Mesendoderm (in vitro differentiated cells): ENCODE measurements at places on chromosomes 5 and 9.

- DNase-seq = no peak
Observed at GRCh38 chr5:78621291-78621738, 27.3 kb downstream of the LHFPL2 start.

DNA sequence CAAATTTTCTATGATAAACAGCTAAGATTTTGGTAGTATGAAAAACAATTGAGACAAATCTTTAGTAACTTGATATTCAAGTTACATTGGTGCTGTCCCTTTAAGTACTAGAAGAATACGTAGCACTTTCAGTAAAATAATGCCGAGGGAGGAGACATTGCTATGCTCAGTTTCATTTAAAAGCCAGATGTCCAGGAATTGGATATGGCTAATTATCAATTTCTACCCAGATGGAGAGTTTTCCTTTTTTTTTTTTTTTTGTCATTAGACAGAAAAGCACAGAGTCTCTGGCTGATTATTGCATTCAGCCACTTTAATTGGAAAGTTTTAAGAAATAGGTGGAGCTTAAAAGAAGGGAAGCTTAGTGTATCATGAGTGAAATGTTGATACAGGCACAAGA is 40.4 kb upstream of the APC start:
- DNase-seq = no peak

DNA sequence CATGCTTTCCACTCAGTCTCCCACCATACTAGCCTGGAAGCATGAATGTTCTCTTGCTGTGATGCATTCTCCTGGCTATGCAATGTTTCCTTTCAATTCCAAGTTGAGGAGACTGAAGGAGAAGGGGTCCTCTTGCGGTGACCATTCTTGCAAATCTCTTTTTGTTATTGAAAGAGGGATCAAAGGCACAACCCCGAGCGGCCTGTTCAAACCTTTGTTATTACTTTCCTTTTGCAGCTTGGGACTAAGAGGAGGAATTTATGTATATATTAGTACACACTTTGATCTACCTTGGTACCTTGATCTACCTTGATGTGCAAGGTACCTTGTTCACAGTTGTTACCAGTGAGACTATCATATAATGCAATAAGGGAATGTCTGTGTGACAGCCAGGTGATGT is 147.3 kb downstream of the KCTD16 start:
- no peak for DNase-seq

DNA sequence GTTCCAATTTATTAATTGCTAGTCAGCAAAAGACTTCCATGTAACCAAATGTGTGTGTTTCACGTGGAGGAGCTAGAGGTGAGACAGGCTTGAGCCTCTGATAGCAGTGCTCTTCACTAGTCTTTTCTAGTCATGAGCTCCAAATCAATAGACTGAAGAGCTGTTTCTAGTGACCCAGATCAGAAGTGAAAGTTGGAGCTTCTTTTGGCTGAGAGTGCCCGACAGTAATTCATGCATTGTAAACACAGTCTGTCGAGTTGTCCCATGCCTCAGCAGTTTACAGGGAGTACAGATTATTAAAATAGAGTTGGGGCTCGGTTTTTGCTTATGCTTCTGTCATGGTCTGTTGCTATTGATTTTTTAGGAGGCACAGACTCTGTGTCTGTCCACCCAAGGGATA is 793.1 kb downstream of the DTWD2 start:
- no peak for DNase-seq

- peak; percentile 32 for DNase-seq
Observed at GRCh38 chr9:104885818-104886709, 41.9 kb downstream of the ABCA1 start.

GRCh38 chr9:117549444-117549843 is 134.6 kb upstream of the ASTN2 start:
- DNase-seq = no peak

- peak; percentile 47 for DNase-seq
Observed at GRCh38 chr9:90442723-90443122, 199.9 kb downstream of the DIRAS2 start.

DNA sequence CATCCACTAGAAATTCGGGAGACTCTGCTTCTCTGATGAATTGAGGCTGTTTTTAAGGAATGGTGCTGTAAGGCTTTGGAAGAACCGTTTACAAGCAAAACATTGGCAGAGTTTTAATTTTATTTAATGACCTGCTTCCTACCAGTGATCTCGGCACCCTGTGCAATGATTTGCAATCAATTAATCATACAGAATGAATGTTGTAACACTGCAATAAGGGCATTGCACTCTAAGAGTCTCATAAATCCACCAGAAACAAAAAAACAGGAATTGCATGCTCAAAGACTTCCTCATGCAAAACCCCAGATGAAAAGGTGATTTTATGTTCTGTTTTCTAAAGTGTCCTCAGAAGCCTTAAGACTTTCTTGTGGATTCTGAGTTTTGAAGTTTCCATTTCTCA is 295.7 kb downstream of the ARHGEF28 start:
- no peak for DNase-seq

GRCh38 chr5:158099571-158100105 is 240.7 kb upstream of the CLINT1 start:
- DNase-seq = no peak

DNA sequence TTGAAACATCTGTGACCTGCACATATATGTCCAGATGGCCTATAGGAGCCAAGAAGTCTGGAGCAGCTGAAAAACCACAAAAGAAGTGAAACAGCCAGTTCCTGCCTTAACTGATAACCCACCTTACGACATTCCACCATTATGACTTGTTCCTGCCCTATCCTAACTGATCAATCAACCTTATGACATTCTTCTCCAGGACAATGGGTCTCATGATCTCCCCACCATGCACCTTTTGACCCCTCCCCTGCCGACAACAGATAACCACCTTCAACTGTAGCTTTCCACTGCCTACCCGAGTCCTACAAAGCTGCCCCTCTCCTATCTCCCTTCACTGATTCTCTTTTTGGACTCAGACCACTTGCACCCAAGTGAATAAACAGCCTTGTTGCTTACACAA is 233.8 kb downstream of the CCDC171 start:
- DNase-seq = peak; percentile 69

GRCh38 chr9:136264441-136265405 is 19.1 kb upstream of the QSOX2 start:
- DNase-seq = no peak

DNA sequence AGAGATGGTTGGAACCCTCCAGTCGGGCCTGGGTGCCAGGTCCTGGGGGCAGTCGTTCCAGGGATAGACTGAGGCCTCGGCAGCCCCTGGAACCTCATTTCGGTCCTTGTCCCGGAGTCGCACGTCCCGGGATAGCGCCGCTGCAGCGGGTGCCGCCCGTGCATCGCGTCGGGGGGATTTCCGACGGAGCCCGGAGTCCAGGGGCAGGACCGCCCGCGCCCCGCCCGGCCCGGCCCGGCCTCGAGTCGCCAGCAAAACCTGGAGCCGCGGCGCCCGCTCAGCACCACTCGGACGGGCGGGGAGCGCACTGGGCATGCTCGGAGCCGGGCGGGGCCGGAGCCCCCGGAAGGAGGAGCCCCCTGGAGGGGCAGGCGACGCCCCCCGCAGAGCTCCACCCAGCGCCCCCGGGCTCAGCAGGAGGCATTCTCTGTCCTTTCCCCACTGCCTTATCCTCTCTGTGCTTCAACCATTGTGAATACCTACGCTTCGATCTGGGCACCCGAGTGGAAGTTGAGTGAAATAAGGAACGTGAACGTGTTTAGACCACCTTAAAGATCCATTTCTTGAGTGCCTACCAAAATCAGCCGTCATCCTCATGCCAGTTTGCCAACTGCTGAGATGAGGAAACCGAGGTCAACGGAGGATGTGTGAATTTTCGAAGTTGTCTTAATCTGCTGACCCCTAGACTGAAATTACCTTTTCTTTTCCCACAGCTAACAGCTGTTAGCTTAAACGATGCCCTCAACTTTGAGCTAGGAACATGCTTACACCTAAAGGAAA is 1.7 kb upstream of the PTPN3 start:
- DNase-seq = no peak

DNA sequence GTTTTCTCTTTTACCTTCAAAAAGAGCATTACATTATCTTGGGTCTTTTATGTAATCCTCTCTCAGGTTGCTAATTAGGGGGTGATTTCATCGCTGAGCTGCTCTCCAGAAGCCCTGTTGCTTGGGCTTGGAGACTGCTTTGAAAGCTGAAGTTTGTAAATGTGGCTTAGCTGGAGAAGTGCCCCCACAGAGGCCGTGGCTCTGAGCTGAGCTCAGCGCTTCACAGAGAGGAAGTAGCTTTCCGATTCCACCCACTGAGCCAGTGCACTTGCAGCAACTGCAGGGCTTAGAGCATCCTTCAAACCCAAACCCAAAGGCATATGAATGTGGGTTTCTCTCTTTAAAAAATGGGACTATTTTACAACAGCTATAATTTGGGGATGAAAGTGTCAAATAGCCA is 13.7 kb upstream of the NXNL2 start:
- DNase-seq = no peak

- peak; percentile 86 for DNase-seq
Observed at GRCh38 chr5:25006734-25007133, 362.0 kb upstream of the CDH10 start.

- DNase-seq = no peak
Observed at GRCh38 chr5:55286411-55286933, 21.0 kb downstream of the DHX29 start.

DNA sequence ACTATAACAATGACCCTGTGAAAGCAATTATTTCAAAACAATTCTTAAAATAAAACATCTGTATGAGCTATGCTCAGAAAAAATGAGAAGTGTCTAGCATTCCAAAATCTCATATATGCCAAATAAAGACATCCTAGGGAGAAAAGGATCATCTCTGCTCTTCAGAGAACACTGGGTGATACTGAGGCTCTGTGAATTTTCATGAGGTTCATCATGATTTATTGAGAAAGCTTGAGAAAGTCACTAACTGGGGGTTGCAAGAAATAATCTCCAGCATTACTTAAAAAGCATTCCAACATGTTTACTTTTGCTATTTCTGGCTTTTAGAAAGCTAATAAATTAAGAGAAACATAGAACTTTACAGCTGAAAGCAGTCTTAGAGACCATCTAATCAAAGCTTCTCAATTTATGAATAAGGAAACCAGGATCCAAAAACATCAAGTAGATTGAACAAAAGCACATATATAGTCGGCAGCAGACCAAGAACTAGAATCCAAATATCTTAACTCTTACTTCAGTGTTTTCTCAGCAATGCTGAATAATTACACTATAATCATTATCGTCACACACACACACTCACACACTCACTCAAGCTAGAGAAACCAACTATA is 372.8 kb downstream of the NR2F1-AS1 start:
- no peak for DNase-seq

DNA sequence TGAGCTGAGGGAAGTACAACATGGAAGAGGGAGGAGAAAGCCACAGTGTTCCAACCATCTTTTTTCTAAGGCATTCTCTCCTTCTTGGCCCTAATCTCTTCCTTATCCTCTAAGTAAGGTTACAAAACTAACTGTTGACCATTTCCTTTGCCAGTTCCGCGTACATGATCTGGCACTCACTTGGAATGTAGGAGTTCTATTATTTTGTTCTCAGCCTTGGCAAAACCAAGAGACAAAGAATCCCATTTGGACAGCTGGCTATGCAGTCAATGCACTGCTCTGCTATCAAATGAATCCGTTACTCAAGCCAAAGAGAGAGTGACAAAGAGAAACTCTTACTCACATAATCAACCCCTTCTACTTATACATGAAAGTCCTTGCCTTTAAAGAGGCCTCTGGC is 410.3 kb downstream of the DTWD2 start:
- DNase-seq = no peak

DNA sequence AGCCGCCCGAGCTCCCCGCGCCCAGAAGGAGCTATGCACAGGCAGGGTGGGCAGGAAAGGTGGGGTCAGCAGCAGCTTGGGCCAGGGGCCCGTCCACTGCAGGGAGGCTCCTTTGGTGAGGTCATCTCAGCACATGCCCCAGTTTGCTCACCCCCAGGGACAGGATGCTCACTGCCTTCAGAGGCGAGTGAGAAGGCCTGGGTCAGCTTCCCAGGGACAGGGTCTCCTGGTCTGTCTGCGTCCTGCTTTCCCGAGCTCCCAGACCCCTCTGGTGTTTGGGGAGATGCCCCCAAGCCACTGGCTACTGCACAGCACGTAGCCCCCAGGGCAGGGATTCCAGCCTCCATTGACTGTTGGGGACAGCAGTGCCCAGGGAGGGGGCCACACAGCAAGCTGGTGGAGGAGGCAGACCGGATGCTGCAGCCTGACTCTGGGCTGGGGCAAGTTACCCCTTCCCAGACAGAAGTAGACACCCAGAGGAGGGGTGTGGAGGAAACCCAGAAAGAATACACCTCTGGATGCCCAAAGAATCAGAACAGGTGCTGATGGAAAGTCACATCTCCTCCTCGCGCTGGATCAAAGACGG is 581 bp upstream of the SARDH start:
- DNase-seq = no peak

DNA sequence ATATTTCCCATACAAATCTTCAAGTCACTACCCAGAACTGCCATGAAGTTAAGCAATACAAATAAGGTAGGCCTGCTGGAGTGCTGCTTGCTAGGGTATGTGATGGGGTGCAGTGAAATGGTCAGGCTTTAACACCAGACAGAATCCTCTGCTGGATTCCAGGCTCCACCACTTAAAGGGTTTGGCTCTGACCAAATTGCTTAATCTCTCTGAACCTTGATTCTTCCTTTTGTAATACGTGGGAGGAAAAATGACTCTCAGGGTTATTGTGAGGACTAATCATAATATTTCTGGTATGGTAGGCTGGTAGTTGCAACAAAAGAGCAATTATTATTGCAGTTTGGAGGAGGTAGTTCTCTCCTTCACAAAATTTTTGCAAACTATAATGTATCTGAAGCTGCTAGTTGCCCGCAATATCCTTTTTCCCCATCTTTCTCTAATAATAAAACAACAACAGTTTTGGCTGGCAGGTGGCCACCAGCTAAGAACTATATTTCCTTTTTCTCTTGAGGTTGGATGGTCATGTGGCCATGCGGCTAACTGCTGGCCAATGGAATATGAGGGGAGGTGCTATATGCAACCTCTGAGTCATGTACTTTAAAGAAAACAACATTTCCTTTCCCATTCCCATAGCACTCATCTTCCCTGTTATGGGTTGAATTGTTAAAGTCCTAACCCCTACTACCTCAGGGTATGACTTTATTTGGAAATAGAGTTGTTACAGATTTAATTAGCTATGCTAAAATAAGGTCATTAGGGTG is 44.1 kb downstream of the CCL28 start:
- no peak for DNase-seq

DNA sequence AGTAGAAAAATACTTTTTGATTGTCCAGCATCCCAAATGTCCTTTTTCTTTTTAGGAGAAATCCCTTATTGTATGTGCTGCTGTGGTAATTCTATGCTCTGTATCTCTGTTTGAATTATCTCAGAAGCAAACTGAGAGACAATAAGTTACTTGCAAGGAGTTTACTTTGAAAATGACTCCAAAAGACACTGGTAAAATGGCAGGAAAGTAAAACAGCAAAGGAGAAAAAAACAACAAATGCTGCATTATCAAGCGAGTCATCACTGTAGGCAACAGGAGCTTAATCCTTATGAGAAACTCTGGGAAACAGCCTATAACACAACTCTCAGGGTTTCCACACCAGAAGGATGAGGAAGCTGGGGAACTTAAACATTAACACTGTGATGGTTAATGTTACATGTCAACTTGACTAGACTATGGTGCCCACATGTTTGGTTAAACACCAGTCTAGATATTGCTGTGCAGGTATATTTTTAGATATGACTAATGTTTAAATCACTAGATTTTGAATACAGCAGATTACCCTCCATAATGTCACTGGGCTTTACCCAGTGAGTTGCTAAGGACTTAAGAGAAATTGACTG is 92.6 kb upstream of the GAS1 start:
- no peak for DNase-seq

- no peak for DNase-seq
Observed at GRCh38 chr5:51148437-51148836, 234.8 kb upstream of the ISL1 start.

GRCh38 chr5:54743581-54743980 is 226.0 kb downstream of the SNX18 start:
- peak; percentile 72 for DNase-seq

- peak; percentile 21 for DNase-seq
Observed at GRCh38 chr9:6557883-6558616, 87.5 kb downstream of the GLDC start.
